ENCODE measurements at places on chromosomes 4 and X.

DNA sequence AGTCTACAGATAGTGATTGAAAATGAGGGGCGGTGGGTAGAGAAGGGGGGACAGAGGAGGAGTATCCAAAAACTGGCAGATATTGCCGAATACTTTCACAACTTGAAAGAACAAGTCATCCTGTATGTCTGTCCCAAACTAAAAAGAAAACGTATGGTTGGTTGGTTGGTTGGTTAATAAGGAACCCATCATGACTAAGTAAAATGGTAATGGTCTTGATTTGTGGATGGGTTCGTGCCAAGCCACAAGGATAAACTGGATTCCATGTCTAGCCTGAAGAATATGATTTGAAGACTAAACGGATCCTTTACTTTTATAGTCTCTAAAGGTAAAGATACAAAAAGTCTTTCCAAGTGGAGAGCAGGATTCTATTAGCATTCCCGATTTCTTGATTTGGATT is 208.4 kb downstream of the DCLK2 start:
- no peak for ATAC-seq

DNA sequence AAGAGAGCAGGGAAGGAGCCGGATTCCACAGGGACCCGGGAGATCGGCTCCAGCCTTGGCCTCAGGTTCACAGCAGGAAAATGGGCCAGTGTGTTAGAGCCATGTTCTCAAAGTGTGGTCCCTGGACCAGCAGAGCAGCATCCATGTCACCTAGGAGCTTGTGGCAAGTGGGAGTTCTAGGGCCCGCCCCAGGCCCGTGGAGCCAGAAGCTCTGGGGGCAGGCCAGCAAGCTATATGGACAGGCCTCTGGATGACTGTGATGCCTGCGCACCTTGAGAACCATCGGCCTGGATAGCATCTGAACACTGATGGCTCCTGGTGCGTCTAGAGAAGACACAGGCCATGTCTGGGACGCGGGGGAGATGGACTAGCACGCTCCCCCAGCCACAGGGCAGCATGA is 33.7 kb downstream of the SH3TC1 start:
- ATAC-seq = no peak

DNA sequence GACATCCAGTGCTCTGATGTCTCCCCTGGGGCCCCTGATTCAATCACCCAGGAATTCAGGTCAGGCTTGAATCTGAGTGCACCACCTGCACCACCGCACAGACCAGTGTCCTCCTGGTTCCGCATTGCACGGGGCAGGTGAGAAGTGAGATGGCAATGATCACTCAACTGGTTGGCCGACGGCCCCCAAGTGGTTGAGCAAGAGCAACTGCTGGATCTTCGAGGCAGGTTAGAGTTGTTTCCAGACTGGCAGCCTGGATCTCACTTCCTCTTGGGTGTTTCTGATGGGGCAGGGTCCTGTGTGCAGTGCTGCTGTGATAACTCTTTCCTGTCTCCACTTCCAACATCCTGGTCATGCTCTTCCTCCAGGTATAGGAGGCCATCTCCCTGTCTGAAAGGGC is 50.4 kb downstream of the C4orf50 start:
- ATAC-seq = no peak

GRCh38 chrX:13009273-13009672 is 34.4 kb downstream of the TMSB4X start:
- ATAC-seq = no peak

- ATAC-seq = no peak
Observed at GRCh38 chrX:18877469-18877868, 106.4 kb downstream of the PHKA2 start.

GRCh38 chr4:46878641-46879040 is 30.4 kb downstream of the COX7B2 start:
- ATAC-seq = no peak

- peak; percentile 29 for ATAC-seq
Observed at GRCh38 chr4:141132072-141132708, 1.1 kb downstream of the RNF150 start.

DNA sequence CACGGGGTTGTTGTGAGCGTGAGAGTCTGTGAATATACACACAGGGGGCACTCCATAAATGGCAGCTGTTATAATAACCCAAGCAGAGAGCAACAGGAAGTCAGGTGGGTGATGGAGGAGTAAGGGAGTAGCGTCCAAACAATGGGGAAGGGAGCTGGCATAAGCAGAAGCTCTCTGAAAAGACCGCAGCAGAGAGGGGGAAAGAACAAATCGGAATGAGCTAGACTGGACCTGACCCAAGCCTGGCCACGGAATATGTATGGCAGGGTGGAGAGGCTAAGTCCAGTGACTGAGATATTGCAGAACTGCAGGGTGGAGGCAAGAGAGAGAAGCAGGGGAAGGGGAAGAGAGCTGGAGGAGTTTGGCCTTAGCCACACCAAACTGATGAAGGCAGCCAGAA is 6.5 kb upstream of the GJB1 start:
- ATAC-seq = no peak

DNA sequence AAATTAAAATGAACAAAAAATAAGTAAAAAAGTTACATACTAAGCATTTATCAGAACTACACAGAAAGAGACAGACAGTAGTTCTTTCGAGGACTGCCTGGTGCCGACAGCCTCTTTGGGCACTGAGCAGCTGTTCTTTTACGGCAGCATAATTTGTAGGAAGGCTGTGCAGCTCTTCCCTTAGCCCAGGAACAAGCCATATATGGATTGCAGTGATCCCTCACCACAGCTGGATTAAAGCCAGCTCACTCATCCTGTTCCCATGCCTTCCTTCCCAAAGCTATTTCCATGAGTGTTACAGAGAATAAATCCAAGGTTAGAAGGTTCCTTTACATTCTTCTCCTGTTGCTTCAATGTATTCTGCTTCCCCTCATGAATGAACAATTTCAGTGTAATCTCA is 71.7 kb downstream of the DDX60L start:
- peak; percentile 89 for ATAC-seq

DNA sequence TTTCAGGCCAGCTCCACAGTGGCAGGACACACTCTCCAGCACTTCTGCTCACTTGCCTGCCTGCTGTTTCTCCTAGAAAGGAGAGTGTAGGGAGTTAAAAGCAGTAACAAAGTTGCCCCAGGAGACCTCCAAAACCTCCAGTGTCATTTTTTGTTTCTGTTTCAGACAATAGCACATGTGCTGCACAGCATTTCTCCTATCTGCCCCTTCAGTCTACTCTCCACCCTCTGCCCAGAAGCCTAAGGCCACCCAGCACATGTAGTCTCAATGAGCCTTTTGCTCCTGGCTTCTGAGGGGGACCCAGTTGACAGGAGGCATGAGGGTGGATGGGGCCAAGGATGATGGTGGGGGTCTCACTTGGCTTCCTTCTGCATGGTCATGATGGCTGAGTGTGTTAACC is 329.6 kb upstream of the CLNK start:
- ATAC-seq = no peak

DNA sequence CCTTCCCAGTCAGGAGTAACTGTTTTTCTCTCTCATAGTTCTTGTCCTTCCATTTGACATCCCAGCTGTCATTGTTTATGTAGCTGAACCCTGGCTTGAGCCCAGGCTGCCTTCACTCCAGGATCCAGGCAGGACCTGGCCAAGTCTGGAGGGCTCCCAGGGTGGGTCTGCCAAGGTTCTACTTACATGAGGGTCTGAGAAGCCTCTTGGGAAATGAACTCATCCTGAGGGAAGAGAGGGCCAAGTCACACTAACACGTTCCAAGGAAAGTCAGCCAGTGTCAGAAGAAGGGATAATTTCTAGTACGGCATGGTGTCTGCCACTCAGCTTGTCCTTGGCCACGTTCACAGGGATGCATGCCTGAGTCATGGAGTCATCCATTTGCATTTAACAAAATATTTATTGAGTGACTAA is 54.8 kb upstream of the SRD5A3 start:
- ATAC-seq = peak; percentile 78

- ATAC-seq = no peak
Observed at GRCh38 chrX:1534301-1535168, 2.5 kb downstream of the P2RY8 start.

GRCh38 chrX:47218280-47218919 is at the start of gene CDK16:
CDK16 (plus strand) TSS chrX:47218681; CDS start chrX:47223558, 4,877 bp downstream.
- peak; percentile 77 for ATAC-seq
